Activated naive CD4-positive, alpha-beta T cell treated with anti-CD3 and anti-CD28 coated beads, Interleukin-2, amount 50 U/mL, for 16 hours (primary cell): ENCODE measurements at places on chromosomes 11 and 22.

DNA sequence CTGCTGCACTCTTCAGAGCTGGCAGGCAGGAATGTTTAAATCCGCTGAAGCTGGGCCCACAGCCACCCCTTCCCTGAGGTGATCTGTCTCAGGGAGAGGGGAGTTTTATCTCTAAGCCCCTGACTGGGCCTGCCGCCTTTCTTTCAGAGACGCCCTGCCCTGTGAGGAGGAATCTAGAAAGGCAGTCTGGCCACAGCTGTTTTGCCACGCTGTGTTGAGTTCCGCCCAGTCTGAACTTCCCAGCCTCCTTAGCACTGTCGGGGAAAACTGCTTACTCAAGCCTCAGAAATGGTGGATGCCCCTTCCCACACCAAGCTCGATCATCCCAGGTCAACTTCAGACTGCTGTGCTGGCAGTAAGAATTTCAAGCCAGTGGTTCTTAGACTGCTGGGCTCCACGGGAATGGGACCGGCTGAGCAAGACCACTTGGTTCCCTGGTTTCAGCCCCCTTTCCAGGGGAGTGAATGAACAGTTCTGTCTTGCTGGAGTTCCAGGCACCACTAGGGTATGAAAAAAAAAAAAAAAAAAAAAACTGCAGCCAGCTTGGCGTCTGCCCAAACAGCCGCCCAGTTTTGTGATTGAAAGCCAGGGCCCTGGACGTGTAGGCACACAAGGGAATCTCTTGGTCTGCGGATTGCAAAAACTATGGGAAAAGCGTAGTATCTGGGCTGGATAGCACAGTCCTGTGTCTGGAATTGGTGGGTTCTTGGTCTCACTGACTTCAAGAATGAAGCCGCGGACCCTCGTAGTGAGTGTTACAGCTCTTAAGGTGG lies 127.4 kb downstream of the SPON1 start:
- no peak for DNase-seq

DNA sequence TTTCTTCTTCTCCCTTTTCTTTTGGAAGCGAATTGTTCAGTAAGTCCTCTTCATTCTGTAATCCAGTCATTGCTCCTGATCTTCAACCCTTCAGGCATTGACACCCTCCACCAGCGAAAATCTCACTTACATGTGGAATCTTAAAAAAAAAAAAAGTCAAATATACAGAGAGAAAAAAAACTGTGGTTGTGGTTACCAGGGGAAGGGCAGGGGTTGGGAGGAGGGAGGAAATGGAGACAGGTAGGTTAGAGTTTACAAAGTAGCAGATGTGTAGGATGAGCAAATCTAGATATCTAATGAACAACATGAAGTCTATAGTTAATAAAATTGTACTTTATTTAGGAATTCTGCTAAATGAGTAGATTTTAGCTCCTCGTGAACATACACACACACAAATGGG lies 17.7 kb upstream of the TMEM123 start:
- DNase-seq = no peak

GRCh38 chr11:8833568-8834315 lies 77.2 kb upstream of the AKIP1 start:
- no peak for DNase-seq

DNA sequence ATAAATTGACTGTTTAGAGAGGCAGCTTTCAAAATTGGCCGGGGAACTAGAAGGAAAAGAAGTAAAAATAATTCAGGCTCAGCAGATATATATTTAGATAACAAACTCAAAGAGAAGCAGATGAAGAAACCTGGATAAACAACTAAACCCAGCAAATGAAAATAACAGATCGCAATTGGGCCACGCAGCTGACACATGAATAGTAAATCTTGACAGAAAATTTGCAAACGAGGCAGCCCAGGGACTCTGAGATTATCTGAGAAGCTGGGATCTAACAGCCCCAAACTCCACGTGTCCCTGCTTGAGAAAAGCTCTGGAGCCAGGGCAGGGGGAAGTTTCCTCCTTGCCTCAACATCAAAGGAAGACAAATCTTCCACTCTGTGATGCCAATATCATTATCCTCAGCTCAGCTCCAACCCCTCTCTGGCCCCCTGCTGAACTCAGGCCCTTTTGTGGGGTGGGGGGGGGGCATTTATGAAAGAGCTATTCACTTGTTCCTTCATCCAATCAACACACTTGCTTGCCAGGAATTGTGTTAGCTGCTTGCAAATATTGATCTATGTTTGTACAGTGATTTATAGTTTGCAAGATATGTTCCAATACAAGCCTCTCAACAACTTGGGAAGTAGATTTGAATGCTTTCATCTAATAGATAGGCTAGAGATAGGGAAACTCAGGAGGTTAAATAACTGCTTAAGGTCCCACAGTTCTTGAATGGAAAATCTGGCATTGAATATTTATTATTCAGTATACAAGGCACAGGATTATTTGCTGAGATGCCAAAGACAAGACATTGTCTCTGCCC lies 72.5 kb upstream of the C11orf87 start:
- no peak for DNase-seq

- DNase-seq = peak; percentile 61
Measured at GRCh38 chr22:28907311-28908008, 24.1 kb downstream of the ZNRF3 start.

GRCh38 chr11:47499614-47500013 lies 50.7 kb upstream of the RAPSN start:
- no peak for DNase-seq

DNA sequence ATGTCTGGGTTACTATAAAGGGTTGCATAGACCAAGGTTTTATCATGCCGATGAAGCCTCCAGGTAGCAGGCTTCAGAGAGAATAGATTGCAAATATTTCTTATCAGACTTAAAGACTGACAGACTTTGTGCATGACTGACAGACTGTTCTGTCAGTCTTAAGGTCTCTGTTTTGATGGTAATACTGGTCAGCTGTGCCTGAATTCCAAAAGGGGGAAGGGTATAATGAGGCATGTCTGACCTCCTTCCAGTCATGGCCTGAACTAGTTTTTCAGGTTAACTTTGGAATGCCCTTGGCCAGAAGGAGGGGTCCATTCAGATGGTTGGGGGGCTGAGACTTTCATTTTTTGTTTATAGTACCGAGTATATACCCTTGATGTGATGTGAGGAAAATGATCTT lies 4.7 kb upstream of the KCTD14 start:
- DNase-seq = no peak

DNA sequence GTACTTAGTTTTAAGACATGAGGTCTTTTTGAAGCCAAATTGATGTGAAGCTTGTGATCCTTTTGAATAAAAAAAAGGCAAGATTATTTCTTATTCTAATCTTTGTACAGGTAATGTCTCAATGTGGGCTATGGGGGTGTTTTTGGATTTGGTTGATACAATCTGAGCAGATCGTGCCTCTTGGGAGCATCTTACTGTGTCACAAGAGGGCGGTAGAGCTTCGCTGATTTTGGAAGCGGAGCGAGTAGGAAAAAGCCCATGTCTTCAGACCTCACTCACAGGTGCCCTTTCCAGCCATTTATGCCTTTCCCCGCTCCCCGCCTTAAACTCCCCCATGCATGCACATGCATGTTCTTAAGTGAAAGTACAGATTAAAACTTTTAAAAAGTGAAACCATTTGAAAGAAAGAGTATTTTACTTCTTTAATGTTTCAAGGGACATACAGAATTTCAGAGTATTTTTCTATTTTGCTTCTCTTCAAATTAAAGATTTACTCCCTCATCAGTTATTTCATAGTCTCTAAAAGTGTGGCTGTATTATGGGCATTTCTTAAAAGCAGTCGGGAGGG lies 18.8 kb downstream of the DDX25 start:
- DNase-seq = peak; percentile 46

GRCh38 chr11:1400317-1401170 lies 10.8 kb downstream of the BRSK2 start:
- no peak for DNase-seq

DNA sequence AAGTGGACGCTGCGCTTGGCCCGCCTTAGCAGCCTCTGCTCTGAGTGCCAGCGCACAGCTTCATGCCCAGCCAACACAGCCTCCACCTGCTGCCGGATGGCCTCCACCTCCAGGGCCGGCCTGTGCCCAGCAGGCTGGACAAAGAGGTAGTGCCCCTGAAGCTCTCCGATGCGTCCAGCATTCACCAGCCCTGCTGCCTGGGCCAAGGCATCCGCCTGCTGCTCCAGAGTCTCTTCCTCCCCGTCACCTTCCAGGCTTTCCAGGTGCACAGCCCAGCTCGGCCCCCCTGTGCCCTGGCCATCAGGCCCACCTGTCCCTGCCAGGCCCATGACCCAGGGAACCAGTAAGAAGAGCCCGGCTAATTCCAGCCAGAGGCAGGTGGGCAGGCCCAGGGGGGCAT lies 2.5 kb downstream of the PCSK7 start:
- DNase-seq = no peak

- no peak for DNase-seq
Measured at GRCh38 chr11:19199771-19200170, 2.0 kb downstream of the CSRP3 start.

DNA sequence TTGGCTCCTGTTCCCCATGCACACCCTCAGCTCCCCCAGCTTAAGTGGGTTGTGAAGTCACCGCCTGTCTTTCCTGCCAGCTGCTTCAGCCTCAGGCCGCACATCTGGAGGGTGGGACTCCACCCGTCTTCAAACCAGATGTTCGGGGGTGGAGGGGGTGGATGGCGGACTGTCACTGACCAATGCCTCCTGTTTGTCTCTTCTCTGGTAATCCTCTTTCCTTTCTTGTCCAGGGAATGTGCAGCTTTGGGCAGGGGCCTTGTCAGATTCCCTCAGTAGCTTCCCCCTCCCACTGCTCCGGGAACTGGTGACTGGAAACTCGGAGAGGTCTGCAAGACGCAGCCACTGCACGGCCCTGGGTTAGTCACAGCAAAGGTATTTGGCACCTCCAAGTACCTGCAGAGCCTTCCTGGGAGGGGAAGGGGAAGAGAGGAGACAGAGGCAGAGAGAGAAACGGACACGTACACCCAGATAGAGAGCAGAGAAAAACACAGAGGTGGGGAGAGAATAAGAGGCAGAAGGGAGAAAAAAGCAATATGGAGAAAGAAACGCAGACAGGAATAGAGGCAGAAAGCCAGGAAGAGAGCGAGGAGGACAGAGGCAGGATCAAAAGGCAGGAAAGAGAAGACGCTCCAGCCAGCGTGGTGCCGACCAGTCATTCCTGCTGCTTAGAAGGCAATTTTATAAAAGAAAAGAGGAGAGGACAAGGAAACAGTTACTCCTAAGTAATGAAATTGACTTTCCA lies 56.1 kb upstream of the TIMP3 start:
- no peak for DNase-seq

GRCh38 chr22:26431261-26431995 lies 2.4 kb downstream of the ASPHD2 start:
- DNase-seq = no peak

- DNase-seq = no peak
Measured at GRCh38 chr11:114082767-114083181, 23.3 kb downstream of the ZBTB16 start.

GRCh38 chr11:25794804-25795203 lies 537.1 kb upstream of the ANO3 start:
- no peak for DNase-seq

DNA sequence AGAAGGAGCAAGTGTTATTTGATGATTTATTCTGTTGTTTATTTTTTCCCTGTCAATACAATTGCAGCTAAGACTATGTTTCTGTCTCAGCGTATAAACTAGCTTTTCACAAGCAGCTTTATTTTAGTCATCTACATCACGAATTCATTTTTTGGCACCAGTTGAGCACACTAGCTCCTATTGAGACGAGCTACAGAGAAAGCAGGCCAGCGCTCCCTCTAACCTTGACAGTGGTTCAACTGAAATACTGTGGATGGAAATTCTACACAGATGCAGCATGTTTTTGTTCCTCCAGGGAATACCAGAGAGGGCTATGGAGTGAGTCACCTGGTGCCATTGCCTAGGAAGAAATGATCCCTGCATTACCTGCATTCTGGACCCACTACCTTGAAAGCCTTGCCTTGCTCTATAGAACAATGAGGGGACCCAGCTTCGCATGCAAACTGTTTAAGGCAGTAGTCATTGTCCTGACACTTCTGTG lies 108.2 kb upstream of the ARHGAP42 start:
- no peak for DNase-seq

GRCh38 chr11:74784234-74784633 lies 35.6 kb downstream of the RNF169 start:
- no peak for DNase-seq

- no peak for DNase-seq
Measured at GRCh38 chr11:134973801-134974200, 561.8 kb upstream of the B3GAT1 start.

DNA sequence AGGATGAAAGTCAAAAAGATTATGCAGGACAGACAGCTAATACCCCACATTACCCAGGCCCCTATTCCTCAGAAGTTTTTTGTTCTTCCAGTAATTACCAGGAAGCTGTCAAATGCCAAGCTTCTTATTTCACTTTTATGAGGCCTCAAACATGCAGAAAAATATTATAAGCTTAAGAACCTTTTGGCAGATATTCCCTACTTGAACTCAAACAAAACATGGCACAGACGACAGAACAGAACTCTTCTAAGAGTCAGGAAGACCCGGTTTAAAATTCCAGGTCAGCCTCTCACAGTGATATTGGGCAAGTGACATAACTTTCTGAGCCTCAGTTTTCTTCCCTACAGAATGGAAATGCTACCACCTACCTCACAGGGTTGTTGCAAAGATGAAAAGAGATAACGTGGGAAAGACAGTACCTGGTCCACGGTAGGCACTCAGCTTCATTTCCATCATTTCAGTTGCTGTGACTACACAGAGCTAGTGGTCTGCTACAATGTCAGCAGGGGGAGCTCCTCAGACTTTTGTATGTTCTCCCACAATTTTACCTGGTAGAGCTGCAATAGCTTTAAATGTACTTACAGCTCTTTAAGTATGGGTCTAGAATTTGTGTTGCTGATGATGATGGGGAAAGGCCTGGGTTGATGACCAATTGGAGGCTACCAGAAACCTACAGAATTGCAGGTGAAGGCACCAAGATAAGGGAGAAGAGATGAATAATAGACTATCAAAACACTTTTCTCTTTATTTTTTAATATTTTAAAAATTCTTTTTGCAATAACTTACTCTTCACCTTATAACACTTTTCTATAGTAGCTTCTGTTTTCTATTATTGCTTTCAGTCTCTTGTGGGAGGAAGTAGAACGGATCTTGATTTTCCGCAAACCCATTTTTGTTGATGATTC lies 98.3 kb upstream of the CHRM4 start:
- peak; percentile 24 for DNase-seq

DNA sequence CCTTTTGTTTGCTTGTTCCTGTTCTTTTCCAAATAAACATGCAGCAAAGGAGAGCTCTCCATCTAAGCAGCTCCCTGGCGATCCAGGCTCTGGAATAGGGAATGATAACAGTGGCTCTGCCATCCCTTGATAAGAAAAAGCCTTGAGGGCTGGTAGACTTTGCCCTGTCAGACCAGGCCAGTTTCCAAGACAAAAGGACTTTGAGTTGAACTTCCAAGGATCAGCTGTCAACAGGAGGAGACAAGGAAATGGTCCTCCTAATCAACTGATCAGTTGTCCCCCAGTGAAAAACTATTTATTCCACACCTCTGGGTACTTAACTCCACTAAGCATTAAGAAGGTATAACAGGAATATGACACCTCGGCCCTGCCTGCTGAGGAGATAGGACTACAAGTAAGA lies 127.8 kb downstream of the PARVA start:
- DNase-seq = no peak

- no peak for DNase-seq
Measured at GRCh38 chr22:43974028-43974545, 18.8 kb downstream of the SAMM50 start.
